GM04504 (cell line): ENCODE measurements at places on chromosomes 3 and 15.

DNA sequence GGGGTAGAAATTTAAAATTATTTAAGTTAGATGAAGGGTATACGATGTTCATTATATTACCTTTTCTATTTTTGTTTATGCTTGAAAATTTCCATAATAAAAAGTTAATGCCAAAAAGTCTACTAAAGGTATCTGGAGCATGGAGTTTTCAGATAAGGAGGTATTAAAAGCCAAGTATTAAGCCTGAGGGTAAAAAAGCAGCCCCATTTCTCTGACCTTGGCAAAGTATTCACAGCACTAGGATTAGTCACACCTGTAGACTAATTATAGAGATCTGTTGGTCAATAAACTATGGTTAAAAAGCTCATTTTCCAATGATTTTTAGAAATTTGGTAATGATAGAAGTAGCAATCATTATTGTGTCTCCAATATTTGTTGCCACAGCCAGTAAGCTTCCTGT is 23.1 kb downstream of the XRN1 start:
- DNase-seq = no peak

DNA sequence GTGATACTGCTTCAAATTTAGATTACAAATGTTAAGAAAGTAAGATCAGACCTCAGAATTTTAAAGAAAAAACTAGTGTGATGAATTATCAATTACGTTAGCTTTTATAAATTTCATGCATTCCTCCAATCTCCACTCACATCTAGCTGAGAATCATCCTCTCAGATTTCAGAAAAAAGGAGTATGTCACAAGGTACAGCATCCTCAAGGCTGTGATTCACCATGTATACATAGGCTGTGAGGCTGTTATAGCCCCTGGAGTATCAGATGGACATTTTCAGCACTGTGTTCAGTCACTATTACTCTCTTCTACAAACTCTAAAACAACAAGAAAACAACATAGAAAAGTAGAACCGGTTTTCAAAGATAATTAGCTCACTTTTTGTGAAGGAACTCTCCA is 214.4 kb downstream of the PCCB start:
- peak; percentile 34 for DNase-seq

- DNase-seq = no peak
Observed at GRCh38 chr15:57914350-57915055, 151.0 kb downstream of the ALDH1A2 start.

- no peak for DNase-seq
Observed at GRCh38 chr3:53523346-53523745, 28.9 kb downstream of the CACNA1D start.

DNA sequence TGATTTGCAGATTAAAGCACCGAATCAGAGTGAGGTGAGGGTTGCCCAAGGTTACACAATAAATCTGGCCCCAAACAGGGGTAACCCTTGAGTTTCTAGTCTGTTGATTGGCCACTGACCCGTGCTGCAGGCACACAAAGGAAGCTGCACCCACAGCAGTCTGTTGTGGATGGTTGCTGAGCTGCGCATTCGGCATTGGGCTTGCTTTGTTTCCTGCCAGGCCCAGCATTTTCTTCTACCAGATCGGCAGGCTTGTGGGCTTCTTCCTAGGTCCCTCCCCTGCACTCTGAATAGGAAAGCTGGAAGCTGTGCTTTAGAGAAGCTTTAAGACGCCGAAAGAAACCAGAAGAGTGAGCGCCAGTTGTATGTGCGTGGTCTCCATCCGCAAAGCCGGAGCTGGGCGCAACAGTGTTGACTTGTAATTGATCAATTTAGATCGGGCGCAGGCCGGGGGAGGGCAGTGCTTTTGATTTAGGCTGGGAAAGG is 12.1 kb downstream of the B3GNT5 start:
- DNase-seq = no peak

GRCh38 chr15:72482275-72482674 is 8.1 kb downstream of the ARIH1 start:
- no peak for DNase-seq

- DNase-seq = no peak
Observed at GRCh38 chr15:40322531-40323238, 807 bp upstream of the INAFM2 start.

DNA sequence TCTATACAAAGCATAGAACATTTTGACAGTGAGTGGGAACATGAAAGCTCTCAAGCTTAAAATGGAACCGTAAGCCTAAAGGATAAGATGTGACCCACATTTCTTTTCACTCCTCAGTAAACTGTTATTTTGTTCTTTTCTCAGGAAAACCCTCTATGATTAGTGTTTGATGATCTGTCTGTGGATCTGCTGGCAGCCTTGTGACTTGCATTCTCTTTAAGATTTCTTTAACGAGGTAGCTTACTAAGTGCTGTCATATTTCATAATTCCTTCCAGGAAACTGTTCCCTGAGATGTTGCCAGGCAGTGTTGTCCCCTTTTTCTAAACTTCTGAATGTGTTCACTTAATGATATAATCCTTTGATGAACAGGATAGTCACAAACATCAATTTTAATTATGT is 167.6 kb downstream of the PYDC2 start:
- no peak for DNase-seq

DNA sequence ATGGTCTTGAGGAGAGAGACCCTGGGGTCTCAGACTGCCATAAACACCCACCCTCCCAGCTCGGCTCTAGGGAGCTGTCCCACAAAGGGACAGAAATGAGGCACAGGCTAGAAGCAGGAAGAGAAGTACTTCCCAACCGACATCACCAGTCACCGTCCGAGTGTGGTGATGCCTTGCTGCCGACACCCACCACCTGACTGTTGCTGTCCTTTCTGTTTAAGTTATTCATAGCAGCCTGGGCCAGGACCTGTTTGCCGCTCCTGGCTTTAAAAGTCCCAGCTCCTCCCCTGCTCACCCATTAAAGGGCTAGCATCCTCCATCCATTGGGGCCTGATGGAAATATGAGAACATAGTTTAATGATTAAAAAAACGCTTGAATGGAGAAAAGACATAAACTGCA is 13.2 kb upstream of the SPG11 start:
- DNase-seq = no peak

DNA sequence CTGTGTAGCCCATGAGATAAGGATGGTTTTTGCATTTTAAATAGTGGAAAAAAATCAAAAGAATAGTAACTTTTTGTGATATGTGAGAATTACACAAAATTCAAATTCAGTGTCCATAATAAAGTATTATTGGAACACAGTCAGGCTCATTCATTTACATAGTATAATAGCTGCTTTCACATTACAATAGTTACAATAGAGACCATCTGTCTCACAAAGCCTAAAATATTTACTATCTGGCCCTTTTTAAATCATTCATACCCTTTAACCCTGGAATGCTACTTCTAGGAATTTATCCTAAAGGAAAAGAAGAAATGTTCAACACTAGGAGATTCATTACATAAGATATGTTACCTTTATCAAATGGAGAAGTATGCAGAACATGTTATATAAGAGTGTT is 35.5 kb upstream of the TM4SF4 start:
- DNase-seq = no peak

DNA sequence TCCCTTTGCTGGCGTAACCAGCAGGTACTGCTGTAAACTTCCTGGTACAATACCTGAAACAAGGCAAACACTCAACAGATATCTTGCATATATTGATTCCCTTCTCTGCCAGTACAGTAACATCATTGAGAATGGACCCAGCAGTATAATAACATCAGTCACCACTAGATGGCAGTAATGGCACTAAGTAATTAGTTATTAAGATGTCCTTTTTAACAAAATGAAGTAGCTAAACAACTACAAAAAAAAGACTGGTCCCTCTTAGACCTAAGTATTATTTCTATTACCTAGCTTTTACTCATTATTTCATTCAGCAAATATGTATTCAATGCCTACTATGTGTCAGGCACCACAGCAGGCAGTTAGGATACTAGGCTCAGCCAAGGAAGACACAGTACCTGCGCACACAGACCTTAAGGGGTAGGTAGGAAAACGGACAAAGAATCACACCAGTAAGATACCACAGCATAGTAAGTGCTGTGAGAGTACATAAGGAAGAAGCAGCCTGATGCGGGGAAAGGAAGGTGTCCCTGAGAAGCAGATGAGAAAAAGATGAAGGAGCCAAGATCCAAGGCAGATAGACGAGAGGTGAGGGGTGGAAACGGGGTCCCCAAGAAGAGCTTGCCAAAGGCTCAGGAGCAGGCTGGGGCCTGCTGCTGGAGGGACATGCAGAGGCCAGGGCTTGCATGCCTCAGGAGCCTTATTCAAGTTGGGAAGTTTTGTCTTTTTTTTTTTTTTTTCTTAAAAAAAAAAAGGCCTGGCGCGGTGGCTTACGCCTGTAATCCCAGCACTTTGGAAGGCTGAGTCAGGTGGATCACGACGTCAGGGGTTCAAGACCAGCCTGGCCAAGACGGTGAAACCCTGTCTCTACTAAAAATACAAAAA is 102.7 kb upstream of the CHD2 start:
- peak; percentile 53 for DNase-seq

DNA sequence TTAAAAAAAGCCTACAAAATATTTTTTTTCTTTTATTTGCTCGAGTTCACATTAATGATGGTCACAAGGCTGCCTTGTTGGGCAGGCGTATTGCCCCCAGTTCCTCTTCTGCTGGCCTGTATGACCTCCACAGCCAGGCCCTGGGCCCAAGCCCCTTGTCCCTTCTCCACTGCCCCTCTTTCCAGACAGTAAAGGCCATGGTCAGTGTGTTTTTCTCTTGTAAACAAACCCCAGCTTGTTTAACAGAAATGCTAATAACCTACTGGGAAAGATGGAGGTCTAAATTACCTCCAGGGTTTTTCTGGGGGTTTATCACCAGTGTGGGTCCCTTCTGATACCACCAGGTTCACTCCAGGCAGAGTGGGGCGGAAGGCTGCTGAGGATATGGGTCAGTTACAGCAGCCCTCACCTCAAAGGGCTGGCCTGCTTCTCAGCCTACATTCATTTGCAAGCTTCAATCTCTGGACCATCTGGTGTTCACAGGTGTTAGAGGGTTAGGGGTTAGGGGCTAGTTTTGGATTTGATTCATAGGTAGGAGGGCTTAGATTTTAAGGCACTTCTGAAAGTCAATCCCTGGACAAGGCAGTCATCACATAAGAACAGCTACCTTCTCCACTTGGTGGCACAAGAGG is 2.0 kb upstream of the MANF start:
- DNase-seq = no peak

DNA sequence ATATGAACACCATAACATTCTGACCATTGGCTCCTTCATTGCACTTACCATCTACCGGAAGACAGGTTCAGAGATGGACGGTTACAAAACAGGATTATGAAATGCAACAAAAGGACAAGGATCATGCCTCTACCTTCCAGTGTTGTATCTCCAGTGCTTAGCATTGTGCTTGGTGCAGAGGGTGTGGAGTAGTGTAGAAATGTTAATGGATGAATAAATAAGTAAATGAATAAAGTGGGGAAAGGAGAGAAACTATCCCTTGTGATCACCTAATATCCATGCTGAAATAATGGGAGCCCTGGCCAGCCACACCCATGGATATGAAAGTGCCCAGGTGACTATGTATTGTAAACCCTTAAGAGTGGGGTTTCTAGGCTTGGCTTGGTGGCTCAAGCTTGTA is 344.8 kb upstream of the LMCD1 start:
- no peak for DNase-seq

DNA sequence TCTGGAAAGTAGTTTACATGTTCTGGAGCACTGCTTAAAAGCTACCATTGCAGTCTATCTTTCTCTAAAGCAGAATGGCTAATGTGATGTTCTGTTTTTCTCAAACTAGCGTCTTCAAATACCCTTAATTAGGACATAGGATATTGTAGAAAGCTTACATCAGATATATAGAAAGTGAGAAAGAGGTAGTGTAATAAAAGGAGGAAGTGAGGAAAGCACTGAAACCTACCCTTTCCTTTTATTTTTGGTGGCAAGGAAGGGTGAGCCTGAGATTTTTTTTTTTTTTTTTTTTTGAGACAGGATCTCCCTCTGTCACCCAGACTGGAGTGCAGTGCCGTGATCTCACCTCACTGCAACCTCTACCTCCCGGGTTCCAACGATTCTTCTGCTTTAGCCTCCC is 9.4 kb downstream of the SENP2 start:
- no peak for DNase-seq

- no peak for DNase-seq
Observed at GRCh38 chr15:41941644-41942415, 30.5 kb downstream of the EHD4 start.
